ENCODE measurements at places on chromosomes 4 and X. TPM values are rescaled to one million over a fixed set of nuclear protein-coding genes. Genes with fewer than 3 reads are reported as not detected.

DNA sequence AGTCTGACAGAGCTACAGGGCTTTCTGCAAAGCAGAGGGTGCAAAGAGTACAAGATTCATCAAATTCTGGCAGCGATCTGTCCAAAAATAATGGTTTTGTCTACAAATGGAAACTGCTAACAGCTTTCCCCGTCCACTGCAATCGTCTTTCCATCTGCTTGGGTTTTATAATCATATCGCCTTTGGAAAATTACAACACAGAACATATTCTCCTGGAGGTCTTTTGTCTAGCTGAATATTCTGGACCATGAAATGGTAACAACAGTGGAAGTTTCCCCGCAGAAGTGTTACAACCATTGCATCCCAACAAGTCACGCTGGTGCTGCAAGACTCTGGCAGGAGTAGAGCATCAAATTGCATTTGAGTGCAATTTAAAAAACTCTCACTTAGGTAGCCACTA, 101.2 kb upstream of the BOD1L1 start:
- DNase-seq = no peak

GRCh38 chr4:119693126-119693525, 64.5 kb upstream of the PDE5A start:
- no peak for DNase-seq

DNA sequence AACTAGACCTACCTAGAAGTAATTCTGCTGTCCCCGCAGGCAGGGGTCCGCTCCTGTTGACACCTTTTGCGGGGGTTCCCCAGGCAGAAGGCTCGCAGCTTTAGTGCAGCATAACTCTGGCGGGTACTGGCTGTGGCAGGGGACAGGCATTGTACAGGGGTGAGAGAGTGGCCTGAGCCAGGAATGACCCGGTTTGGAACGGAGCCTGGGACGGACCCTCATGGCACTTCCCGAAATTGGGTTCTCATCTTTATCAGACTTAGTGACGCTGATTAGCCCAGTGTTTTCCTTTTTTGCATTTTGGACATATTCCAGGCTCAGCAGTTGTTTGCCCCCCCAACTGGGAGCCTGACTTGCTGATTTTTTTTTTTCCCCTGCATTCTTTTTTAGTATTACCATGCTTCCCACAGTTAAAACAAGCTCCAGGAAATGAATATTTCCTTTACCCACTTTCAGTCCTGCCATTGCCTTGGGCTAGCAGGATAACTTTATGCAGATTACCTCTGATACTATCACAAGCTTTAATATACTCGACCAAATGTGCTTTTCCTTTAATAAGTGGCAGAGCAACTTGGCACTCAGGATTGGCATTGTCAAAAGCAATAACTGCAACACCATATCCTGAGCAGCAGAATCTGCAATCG, 55.8 kb upstream of the WDR1 start:
- DNase-seq = no peak

DNA sequence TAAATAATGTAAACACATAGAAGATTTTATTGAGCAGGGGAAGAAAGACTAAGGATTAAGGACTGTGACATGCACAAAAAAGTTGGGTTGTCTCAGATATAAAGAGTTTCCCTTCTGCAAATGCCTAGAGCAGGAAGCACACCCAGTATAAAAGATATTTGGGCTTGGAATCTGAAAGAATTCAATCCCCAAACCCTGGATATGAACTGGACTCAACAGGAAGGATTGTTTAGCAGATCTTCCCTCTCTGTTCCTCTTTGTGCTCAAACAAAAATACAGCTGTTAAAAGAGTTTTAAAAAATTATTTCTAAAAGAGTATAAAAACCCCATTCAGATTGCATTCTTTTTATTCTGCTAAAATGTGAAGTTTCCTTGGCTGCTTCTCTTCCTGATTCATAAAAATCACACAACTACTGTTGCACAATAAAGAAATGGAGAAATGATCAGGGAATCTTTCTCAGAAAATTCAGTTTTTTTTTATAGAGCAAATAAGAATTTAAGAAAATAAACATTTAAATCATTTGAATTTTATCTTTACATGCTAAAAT, 71.4 kb downstream of the PDLIM5 start:
- no peak for DNase-seq

GRCh38 chrX:129115104-129115503, 408.2 kb downstream of the SMARCA1 start:
- DNase-seq = peak; percentile 12

DNA sequence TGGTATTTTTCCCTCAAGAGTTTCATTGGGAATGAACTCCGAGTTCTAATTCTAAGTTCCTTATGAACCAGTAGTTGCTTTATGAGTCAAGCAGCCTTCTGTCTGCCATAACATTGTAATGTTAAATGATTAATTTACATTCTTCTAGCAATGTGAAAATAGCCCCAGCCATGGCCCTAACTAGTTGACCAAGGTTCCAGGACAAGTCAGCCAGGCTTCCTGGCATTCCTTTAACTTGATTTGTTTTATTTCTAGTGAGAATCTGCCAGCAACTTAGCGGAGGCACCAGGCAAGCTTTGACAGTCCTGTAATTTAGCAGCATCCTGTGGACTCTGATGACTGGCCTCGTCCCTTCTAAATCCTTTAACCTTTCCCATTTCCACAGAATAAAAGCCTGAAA, 69.0 kb downstream of the GLRA2 start:
- no peak for DNase-seq

- DNase-seq = no peak
These were observed 203.9 kb upstream of the VCX3A start for GRCh38 chrX:6738518-6739470.

GRCh38 chr4:105859233-105859632, 36.0 kb upstream of the NPNT start:
- DNase-seq = no peak

PDGFRA gene
- 138 TPM for polyA plus RNA-seq

DMP1 gene
- 0.06 TPM for polyA plus RNA-seq

EDA gene
- 5.5 TPM for polyA plus RNA-seq

SPANXN3 gene
- polyA plus RNA-seq = not detected

FRMD7 gene
- 1.4 TPM for polyA plus RNA-seq

- no peak for DNase-seq
These were observed 6.1 kb downstream of the GRIA2 start for GRCh38 chr4:157226601-157227000.

NDST3 gene
- 2.4 TPM for polyA plus RNA-seq

ADGRL3 gene
- polyA plus RNA-seq = 26.3 TPM
